T-helper 1 cell (primary cell): ENCODE measurements at places on chromosomes 2 and 18.

DNA sequence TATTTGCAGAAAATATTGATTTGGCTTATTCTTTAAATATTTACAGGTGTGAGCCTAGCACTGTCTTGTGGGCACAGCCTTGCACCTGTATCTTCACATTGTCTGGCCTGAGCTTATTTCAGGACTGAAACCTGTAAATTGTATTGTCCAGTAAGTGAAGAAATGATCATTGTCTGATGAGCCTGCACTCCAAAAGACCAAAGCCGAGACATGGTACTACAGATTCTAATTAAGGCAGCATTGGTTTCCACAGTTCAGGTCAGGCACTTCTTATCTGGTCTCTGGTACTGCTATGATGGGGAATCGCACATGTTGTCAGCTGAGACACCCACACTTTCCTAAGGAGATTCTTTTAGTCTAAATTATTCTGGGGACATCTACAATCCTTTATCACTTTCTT, 479.0 kb downstream of the TDRD15 start:
- DNase-seq = no peak

- no peak for DNase-seq
Measured at GRCh38 chr2:119387381-119388129, 20.8 kb downstream of the DBI start.

GRCh38 chr2:211835695-211836094, 702.9 kb downstream of the ERBB4 start:
- no peak for DNase-seq

GRCh38 chr2:55000341-55000740, 49.9 kb downstream of the RTN4 start:
- DNase-seq = no peak

GRCh38 chr2:145094370-145094769, 574.5 kb upstream of the ZEB2 start:
- DNase-seq = no peak

DNA sequence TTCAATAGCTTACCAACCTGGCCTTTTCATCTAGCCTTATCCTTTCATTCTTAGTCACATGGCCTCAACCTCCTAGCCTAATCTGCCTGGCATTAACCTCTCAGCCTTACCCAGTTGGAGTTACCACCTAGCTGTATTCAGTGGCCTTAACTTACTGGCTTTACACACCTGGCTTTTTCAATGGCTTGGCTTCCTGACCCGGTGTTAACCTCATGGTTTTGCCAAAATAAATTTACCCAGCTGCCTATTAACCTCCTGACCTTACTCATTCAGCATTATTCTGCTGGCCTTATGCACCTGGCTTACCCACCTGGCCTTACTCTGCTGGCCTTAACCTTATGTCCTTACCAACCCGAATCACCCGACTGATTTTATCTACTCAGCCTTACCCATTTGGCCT, 135.5 kb upstream of the ZSWIM2 start:
- no peak for DNase-seq

- no peak for DNase-seq
Measured at GRCh38 chr2:130836501-130837174, at the start of gene ARHGEF4. ARHGEF4 (plus strand) TSS chr2:130836914; CDS start chr2:130836954, 40 bp downstream.

DNA sequence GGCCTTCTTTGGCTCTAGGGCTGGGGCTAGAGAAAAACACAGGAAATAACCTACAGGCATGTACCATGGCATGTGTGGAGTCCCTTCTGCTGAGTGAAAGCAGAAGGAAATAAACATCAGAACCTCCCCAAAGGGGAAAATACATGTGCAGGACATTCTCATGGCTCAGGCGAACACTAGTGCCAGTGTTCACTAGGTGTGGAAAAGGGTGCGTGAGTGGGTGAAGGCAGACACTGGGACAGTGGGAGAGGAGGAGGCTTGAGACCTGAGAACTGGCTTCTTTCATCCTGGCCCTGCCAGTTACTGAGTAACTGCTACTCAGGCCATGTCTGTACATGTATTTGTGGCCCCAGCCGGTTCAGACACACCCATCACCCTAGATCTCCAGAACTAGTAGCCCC, 268.2 kb downstream of the PRKCE start:
- no peak for DNase-seq

- DNase-seq = no peak
Measured at GRCh38 chr18:21463718-21464117, 136.8 kb downstream of the ESCO1 start.

DNA sequence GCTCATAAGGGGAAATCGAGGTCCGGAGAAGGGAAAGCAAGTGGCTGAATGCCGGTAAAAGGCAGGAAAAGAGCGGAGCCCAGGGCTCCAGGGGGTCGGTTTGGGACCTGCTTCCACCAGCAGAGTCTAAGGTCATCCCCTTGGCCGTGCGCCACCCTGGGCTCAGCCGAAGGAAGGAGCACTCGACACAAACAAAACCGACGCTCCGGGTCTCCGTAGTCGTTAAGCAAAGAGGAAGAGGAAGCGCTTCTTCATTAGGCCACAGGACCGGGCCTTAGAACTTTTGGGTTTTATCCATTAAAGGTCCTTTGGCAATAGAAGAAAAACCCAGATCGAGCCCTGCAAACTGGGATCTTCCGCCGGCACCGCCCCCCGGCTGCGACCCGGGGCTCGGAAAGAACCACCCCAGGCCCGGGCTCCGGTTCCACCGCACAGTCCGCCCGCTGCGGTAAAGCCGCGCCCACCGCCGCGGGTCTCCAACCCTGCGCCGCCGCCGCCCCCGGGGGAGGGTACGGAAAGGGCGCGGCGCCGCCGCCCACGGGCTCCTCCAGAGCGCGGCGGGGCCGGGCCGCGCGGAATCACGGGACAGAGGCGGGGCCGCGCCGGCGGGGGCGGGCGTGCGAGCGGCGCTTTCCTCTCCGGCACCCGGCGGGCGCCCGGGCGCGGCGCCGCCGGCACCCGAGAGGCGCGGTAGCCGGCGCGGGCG, at the start of gene TTL:
Gene TTL, plus strand, starts transcription at position 629 of the 706 bp plus-strand sequence. CDS start 189 bp downstream, outside the sequence.
- peak; percentile 64 for DNase-seq

GRCh38 chr2:239122421-239123110, 274.7 kb downstream of the TWIST2 start:
- DNase-seq = no peak

DNA sequence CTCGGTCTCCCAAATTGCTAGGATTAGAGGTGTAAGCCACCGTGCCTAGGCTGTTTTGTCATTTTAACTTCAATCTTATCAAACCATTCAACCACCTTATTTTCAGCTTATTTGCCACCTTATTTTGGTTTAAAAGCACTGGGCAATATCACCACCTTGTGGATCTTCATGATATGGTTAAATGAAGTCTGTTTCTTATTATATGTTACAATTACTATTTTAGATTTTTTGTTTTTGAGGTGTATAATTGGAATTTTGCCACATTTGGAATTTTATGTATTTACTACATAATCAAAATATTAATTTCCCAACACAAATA, 43.8 kb upstream of the SCN9A start:
- no peak for DNase-seq

GRCh38 chr2:108988796-108989713, at the start of gene EDAR:
EDAR (minus strand) TSS chr2:108989220; CDS start chr2:108931014, 58,206 bp downstream.
- DNase-seq = no peak

- DNase-seq = no peak
Measured at GRCh38 chr2:220887271-220887870, 684.7 kb downstream of the EPHA4 start.

DNA sequence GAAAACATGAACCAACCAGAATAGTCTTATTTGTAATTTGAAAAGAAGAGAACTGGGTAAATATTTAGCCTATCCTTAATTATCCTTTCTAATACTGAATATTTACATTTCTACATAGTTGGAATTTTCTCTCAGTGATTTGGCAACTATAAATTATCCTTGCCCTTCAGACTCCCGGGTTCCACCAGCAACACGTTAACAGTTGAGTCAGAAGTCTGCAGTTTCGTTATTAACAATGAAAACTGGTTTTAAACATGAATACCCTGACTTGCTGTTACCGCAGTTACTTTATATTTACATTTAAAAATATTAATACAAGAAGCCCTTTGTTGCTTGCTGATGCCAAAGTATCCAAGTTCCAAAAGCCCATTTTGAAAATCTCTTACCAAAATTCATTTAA, 673.0 kb downstream of the ARHGAP15 start:
- DNase-seq = no peak
